Endodermal cell (in vitro differentiated cells): ENCODE measurements at places on chromosomes 13 and 19. TPM values are rescaled to one million over a fixed set of nuclear protein-coding genes. Genes with fewer than 3 reads are reported as not detected.

DNA sequence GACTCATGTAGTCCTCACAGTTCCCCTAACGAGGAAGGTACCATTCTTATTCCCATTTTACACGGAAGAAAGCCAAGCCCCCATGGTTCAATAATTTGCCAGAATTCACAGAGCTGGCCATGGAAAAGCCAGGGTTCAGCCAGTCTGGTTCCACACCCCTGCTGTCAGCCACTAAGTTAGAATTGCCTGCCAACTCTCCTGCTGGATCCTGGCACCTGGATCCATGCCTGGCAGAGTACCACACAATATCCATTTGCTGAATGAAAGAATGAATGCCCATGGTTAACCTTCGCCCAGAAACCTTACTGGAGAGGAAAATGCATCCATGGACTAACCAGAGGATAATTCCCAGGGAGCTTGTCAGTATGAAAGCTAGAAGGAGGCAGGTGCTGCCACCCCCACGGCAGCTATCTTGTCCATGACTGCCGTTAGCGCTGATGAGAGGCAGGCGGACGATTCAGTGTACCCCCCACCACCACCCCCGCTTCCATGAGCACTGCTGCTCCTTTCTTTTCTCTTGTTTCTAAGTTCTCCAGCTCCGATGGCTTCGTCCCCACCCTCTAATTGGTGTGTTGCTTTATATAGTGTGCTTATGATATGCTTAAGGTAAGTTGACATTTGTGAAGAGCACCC is 114.5 kb downstream of the SLC7A1 start:
- peaks cover 6% of the 10 kb centered on the region for H3K4me1 ChIP-seq
- peak; percentile 28 for DNase-seq
- H3K27ac ChIP-seq: no peak overlapping the region
- H3K4me3 ChIP-seq: no peak overlapping the region
- H3K36me3 ChIP-seq: no peaks in the 10 kb centered on the region

ZNF112 gene
- total RNA-seq: 6.1 and 6.2 TPM in 2 replicates

DNA sequence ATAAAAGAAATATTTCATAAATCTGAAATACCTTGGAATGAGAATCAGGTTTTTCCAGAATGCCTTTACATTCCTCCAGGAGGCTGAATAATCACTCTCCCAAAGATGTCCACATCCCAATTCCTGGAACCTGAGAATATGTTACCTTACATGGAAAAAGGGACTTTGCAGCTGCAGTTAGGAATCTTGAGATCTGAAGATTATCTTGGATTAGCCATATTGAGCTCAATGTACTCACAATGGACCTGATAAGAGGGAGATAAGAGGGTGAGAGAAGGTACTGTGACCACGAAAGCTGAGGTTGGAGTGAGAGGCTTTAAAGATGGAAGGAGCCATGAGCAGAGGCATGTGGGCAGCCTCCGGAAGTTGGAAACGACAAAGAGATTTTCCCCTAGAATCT is 36.8 kb upstream of the MBNL2 start:
- no peaks in the 10 kb centered on the region for H3K36me3 ChIP-seq
- H3K4me3 ChIP-seq: peak overlapping the region; percentile 65
- no peaks in the 10 kb centered on the region for H3K4me1 ChIP-seq
- DNase-seq: no peak
- H3K27me3 ChIP-seq: peaks cover 35% of the 10 kb centered on the region

GRCh38 chr13:52695856-52696255 is 43.2 kb downstream of the SUGT1 start:
- no peaks in the 10 kb centered on the region for H3K4me1 ChIP-seq
- peaks cover 16% of the 10 kb centered on the region for H3K36me3 ChIP-seq
- H3K27me3 ChIP-seq: no peaks in the 10 kb centered on the region
- no peak for DNase-seq
- H3K27ac ChIP-seq: no peak overlapping the region

DNA sequence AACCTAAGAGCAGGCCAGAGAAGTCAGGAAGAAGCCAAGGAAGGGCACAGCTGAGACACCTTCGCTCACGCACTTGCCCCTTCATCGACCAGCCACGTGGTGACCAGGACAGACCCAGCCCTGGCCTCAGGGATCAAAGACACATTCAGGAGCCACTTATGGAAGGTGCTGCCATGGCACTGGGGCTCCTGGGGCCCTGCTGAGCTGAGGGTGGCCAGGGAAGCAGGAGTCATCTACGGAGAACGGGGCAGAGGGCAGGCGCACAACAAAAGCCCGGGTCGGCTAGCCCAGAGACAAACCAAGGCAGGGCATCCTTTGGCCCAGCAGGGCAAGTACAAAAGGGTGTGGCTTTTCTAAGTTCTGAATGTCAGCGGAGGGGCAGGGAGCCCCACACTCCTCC is 2.3 kb downstream of the PLPP2 start:
- peaks cover under 1% of the 10 kb centered on the region for H3K27me3 ChIP-seq
- no peak overlapping the region for H3K4me3 ChIP-seq
- H3K36me3 ChIP-seq: peaks cover 6% of the 10 kb centered on the region
- peak; percentile 48 for DNase-seq
- H3K27ac ChIP-seq: no peak overlapping the region
- H3K4me1 ChIP-seq: peaks cover 4% of the 10 kb centered on the region

DNA sequence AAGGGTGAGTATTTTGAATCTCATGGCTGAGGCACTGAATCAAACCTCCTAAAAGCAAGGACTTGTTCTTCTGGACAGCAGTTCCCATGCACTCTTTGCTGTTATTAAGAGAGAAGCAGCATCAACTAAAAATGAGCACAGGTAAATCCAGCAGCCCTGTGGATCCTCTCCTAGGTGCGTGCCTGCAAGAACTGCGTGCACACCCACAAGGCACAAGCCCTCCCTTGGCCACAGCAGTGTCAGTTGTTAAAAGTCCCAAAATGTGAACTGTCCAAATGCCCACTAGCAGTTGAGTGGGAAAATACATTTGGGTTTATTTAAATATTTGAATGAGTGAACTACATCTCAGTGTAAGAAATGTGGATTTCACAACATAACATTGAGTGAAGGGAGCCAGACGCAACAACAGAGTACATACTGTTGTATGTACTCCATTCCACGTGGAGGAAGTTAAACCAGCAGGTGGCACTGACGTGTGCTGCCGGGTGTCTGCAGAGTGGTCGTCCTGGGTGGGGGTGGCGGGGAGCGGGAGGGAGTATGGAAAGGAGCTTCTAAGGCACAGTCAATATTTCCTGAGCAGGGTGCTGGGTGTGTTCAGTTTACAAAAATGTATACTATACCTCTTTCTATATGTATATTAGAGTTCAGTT is 266.4 kb downstream of the NALCN start:
- H3K27ac ChIP-seq: no peak overlapping the region
- DNase-seq: peak; percentile 76
- no peaks in the 10 kb centered on the region for H3K27me3 ChIP-seq
- H3K4me1 ChIP-seq: no peaks in the 10 kb centered on the region
- H3K36me3 ChIP-seq: no peaks in the 10 kb centered on the region

GRCh38 chr19:55567708-55568328 is 12.8 kb downstream of the ZNF579 start:
- H3K4me3 ChIP-seq: no peak overlapping the region
- H3K4me1 ChIP-seq: no peaks in the 10 kb centered on the region
- H3K27me3 ChIP-seq: peaks cover 6% of the 10 kb centered on the region
- no peak for DNase-seq
- no peak overlapping the region for H3K27ac ChIP-seq
- H3K36me3 ChIP-seq: no peaks in the 10 kb centered on the region

GRCh38 chr13:94590744-94591143 is 5.2 kb downstream of the TGDS start:
- peaks cover 48% of the 10 kb centered on the region for H3K36me3 ChIP-seq
- H3K27me3 ChIP-seq: no peaks in the 10 kb centered on the region
- H3K4me3 ChIP-seq: no peak overlapping the region
- H3K4me1 ChIP-seq: no peaks in the 10 kb centered on the region

GRCh38 chr19:7533925-7534480 is 1.5 kb upstream of the PNPLA6 start:
- no peaks in the 10 kb centered on the region for H3K4me1 ChIP-seq
- H3K4me3 ChIP-seq: peak overlapping the region; percentile 95
- H3K27me3 ChIP-seq: no peaks in the 10 kb centered on the region
- DNase-seq: peak; percentile 95
- H3K27ac ChIP-seq: peak overlapping the region; percentile 68

- peak within 1 kb of the TSS; percentile 88 for H3K27ac ChIP-seq
- H3K27me3 ChIP-seq: no peaks in the 10 kb centered on the region
- H3K36me3 ChIP-seq: peaks cover 8% of the 10 kb centered on the region
- H3K4me3 ChIP-seq: peak within 1 kb of the TSS; percentile 86
- DNase-seq: no peak
These were observed at the start of gene TMTC4 for GRCh38 chr13:100674572-100674871. Gene TMTC4 (minus strand): TSS chr13:100674795. CDS start chr13:100670362, 4,433 bp downstream.

DNA sequence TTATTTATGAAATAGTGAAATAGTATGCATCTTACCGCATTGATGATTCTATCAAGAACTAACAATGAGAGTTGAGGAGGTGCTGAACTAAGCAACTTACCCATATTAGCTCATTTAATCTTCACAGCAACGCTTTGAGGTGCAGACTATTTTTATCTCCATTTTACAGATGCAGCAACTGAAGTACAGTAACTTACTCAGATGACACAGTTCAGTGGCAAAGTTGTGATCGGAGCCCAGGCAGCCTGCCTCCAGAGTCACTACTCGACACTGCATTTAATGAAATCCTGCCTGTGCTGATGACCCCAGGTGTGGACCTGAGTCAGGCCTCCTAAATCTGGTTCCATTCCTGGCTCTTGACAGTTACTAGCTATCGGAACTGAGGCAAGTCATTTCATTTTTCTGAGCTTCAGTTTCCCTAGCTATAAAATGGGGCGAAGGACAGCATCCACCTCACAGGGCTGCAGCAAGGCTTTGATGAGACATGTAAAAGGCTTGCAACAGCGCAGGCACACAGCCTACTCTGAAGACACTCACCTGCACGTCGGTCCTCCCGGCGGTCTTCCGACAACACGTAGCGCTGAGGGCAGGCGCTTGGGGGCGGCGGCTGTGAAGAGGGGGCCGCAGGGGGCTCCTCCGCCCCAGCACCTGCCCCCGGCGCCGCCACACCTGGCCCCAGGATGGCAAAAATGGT is 1.5 kb downstream of the MYPOP start:
- H3K36me3 ChIP-seq: peaks cover 19% of the 10 kb centered on the region
- DNase-seq: peak; percentile 65
- no peaks in the 10 kb centered on the region for H3K27me3 ChIP-seq
- H3K4me1 ChIP-seq: no peaks in the 10 kb centered on the region
- H3K27ac ChIP-seq: no peak overlapping the region

CACNG7 gene
- total RNA-seq: 3.2 to 4.5 TPM (median 3.4 TPM) in 3 replicates

WDR18 gene
- total RNA-seq: 68.6 and 72.3 TPM in 2 replicates

- no peak overlapping the region for H3K27ac ChIP-seq
- no peak for DNase-seq
- H3K36me3 ChIP-seq: peaks cover 5% of the 10 kb centered on the region
- H3K4me1 ChIP-seq: peaks cover 3% of the 10 kb centered on the region
These were observed 25.5 kb downstream of the FOXO1 start for GRCh38 chr13:40640845-40641458.

- peaks cover 11% of the 10 kb centered on the region for H3K36me3 ChIP-seq
- no peak for DNase-seq
- H3K4me1 ChIP-seq: no peaks in the 10 kb centered on the region
- H3K4me3 ChIP-seq: no peak overlapping the region
These were observed 14.3 kb upstream of the GALP start for GRCh38 chr19:56161534-56161933.

GRCh38 chr13:95260031-95260525 is 41.2 kb downstream of the ABCC4 start:
- H3K36me3 ChIP-seq: peaks cover 22% of the 10 kb centered on the region
- no peaks in the 10 kb centered on the region for H3K27me3 ChIP-seq
- DNase-seq: no peak
- no peak overlapping the region for H3K4me3 ChIP-seq

F10 gene
- total RNA-seq: 32.2 to 37.6 TPM (median 32.4 TPM) in 3 replicates

DNA sequence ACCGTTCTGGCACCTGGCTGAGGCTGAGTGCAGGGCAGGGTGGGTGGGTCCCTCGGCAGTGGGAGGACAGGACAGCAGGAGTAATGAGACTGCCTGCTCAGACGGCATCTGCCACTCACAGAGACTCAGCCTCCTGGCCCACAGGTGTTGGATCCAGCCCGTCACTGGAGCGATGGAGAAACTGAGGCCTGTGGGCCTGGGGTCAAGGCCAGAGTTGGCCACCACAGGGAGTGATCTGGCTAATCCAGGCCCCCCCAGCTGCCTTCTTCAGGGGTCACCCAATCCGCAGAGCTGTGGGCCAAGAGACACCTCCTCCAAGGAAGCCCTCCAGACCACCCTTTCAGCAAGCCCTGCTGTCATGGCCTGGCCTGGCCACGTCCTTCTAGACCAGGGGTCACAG is 103.7 kb upstream of the VSTM2B start:
- H3K36me3 ChIP-seq: no peaks in the 10 kb centered on the region
- no peaks in the 10 kb centered on the region for H3K4me1 ChIP-seq
- H3K27ac ChIP-seq: no peak overlapping the region
- H3K27me3 ChIP-seq: no peaks in the 10 kb centered on the region
- no peak overlapping the region for H3K4me3 ChIP-seq
